ENCODE measurements at places on chromosomes 2 and 18. TPM values are rescaled to one million over a fixed set of nuclear protein-coding genes. Genes with fewer than 3 reads are reported as not detected.

DNA sequence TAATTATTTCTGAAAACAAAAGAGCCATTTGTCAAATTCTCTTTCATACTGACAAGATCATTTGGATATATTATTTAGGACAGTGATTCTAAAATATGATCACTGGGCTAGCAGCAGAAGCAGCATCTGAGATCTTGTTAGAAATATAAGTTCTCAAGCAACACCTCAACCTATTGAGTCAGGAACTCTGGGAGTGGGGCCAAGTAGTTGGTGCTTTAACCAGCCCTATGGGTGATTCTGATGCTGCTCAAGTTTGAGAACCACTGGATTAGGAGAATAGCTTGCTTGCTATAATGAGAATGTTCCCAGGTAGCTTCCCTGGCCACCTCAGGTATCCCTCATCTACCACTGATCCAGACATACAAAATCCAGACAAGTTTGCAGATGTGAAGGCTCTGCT, 466.9 kb upstream of the CELF4 start:
- no peak for DNase-seq

Gene LRP2
- total RNA-seq: not detected

GRCh38 chr18:59983506-59983905, 83.7 kb downstream of the PMAIP1 start:
- no peak for DNase-seq

Gene EVX2
- total RNA-seq: under 0.01 TPM

- peak; percentile 96 for DNase-seq
These were observed 67.9 kb downstream of the LRRFIP1 start for GRCh38 chr2:237695201-237695780.

Gene EMX1
- not detected for total RNA-seq

DNA sequence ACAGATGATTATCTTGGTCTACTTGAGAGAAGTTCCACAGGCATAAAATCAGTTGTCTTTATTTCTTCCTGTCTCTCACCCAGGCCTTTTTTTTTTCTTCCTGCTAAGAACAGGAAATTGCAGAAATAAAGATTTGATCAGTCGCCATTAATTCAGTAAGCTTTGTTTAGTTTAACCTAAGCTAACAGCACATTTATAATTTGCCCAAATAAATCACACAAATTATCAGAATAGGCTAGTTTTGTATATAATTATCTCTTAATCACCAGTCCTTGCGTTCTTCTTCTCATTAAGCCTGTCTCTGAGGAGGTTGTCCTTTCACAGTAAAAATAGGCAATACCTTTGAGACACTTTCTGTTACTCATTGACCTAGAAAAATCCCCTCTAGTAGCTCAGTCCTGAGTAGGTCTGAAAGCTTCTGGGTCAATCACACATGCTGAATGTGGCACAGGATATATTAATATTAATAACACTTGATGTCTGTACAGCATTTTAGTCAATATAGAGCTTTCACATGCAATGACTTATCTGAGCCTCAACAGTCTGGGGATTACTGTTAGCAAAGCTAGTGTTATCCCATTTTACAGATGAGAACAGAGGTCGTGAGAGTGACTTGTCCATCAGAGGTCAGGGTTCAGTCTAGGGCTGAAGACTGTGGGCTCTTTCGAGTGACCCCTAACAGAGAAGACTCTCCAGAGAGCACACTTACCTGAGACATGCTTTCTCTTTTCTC, 11.2 kb upstream of the STK17B start:
- DNase-seq: no peak

Gene PIEZO2
- total RNA-seq: 46.7 TPM

- DNase-seq: no peak
These were observed 15.7 kb downstream of the C2orf69 start for GRCh38 chr2:199926806-199927205.

Gene SATB2
- 54.5 TPM for total RNA-seq

GRCh38 chr18:61679836-61680235, 213.0 kb downstream of the RNF152 start:
- no peak for DNase-seq

Gene ATOH8
- total RNA-seq: 18.6 TPM

Gene REG3G
- total RNA-seq: not detected

DNA sequence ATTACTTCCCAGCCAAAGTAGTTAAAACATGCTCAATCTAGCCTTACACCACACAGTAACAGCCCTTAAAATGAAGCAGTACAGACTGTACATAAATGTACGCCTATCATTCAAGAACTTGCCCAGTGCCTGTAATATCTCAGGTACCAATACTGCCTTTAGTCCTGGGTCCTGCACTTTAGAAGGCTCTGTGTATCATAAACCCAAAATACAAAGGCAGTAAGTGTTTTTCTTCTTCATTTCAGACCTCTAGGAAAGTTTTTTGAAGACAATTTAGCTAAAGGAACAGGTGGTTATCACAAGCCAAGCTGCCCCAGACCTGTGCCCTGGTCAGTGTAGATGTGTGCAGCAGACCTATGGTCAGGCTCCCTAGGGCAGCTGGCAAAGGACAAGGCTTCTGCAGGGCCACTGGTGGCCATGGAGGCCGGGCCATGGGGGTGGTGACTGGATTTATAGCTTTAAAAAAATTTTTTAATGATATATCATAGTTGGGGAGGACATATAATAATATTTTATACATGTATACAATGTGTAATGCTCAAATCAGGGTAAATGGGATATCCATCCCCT, 18.8 kb downstream of the LPIN2 start:
- DNase-seq: no peak

Gene DSC3
- under 0.01 TPM for total RNA-seq

DNA sequence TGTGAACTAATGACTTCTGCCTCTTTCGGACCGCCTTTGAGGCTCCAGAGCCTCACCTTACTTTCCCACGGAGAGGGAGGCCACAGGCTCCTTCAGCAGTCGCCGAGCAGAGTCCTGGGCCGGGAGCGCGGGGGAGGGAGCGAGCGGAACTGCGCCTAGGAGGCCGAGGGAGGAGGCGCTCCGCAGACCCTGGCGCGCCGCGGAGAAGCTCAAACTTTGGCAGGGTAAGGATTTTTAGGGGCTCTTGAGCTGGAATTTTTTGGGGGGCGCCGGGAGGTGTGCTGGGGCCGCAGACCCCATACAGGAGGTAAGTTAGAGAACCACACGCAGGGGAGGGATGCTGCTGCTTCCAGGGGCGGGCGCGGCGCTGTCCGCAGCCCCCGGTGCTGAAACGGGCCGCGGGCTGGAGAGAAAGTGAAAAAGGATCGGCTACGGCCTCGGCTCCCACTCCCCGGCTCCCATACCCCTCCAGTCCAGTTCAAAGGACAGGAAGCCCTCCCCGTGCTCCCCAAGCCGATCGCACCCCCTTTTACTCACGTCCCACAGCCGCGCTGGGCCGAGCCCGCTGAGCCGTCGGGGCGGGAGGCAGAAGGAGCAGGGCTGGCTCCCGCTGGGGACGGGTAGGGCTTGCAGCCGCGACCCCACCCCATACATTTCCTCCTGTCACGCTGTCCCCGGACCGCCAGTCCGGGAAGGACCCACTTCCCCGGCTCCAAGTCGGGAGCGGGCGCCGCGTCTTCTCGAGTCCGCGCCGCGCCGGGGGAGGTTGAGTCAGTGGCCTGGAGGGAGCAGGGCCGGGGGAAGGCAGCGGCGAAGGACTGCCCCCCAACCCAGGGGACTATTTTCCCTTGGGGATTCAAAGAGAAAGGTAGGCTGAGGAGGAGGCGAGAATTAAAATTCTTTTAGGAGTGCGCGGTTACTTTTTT, at the start of gene CNGA3:
Gene CNGA3, plus strand, starts transcription at position 146 of the 926 bp plus-strand sequence. CDS start 23,520 bp downstream, outside the sequence.
- DNase-seq: peak; percentile 94

GRCh38 chr18:44693030-44693784, 12.5 kb downstream of the SETBP1 start:
- DNase-seq: peak; percentile 81

DNA sequence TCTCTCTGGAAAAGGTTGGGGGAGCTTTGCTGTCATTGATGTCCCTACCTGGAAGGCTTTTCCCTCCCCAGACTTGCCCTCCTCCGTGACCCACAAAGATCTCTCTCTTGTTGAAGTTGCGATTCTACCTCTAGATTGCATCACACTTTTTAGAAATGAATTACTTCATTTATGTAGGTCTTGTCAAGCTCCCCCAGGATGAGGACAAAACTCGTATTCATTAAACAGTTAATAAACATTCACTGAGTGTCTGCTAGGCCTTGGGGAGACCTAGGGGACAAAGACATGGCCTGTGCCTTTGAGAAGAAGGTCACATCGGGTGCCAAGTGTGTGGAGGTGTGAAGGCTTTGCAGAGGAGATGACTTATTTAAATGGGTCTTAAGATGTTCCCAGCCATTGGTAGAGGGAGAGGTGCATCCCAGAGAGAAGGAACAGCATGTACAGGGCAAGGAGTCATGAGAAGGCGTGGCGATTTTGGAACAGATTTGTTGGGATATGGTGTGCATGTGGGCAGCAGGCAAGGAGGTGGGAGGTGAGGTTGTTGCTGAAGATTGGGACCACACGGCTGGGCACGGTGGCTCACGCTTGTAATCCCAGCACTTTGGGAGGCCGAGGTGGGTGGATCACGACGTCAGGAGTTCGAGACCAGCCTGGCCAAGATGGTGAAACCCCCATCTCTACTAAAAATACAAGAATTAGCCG, 9.8 kb upstream of the YWHAQ start:
- peak; percentile 21 for DNase-seq

Gene WIPF1
- total RNA-seq: 17.7 TPM

GRCh38 chr2:235278771-235279355, 215.0 kb upstream of the AGAP1 start:
- DNase-seq: no peak

Gene C2orf78
- not detected for total RNA-seq

Gene TCF23
- total RNA-seq: not detected

Gene MC2R
- total RNA-seq: not detected

DNA sequence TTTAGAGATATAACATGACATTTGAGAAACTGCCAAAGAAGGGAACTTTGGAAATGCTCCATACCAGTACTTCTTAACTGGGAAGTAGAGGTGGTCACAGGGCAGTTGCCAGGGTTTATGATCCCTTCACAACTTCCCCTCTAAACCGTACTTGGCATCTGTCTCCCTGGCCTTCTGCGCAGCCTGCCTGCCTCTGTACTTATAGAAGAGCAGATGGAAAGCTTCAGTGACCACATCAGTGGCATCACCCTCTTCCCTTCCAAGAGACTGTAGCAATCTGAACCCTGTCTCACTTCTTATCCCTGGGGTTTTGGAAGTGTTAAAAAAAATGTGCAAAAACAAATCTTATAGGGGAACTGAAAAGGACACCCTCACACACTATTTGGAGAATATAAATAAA, 64.1 kb downstream of the EIF2AK3 start:
- DNase-seq: no peak

Gene LRATD1
- 10.0 TPM for total RNA-seq

Gene BMP10
- not detected for total RNA-seq

Gene LYG2
- total RNA-seq: not detected

DNA sequence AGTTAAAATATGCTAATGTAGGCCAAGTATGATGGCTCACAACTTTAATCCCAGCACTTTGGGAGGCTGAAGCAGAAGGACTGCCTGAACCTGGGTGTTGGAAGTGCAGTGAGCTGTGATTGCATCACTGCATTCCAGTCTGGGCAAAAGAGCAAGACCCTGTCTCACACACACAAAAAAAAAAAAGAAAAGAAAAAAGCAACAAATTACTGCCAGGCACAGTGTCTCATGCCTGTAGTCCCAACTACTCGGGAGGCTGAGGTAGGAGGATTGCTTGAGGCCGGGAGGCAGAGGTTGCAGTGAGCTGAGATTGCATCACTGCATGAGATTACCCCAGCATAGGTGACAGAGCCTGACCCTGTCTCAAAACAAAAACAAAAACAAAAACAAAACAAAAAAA, 110.6 kb downstream of the PRELID3A start:
- DNase-seq: no peak

Gene SLC5A7
- total RNA-seq: not detected

- no peak for DNase-seq
These were observed 822.7 kb downstream of the GALR1 start for GRCh38 chr18:78072375-78072774.

- DNase-seq: no peak
These were observed 301.8 kb downstream of the TRIB2 start for GRCh38 chr2:13018490-13018889.

Gene ESPNL
- total RNA-seq: 9.8 TPM

DNA sequence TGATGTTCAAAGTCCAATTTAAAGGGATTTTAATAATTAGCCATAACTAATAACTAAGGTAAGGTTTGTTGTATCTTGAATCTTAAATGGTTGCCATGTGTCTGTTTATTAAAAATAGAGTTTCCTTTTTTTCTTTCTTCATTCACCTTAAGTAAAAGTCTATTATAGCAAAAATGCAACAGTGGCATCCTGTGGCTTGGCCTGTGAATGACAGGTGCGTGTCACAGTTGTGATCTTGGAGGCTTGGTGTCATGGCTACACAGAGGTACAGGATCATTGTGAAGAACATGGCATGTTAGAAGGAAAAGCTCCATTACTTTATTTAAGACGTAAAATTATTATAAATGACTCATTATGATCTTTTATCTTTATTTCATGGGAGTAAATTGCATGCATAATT, 246.1 kb downstream of the BCL2 start:
- DNase-seq: no peak

GRCh38 chr2:45836316-45836715, 184.8 kb downstream of the PRKCE start:
- DNase-seq: no peak

DNA sequence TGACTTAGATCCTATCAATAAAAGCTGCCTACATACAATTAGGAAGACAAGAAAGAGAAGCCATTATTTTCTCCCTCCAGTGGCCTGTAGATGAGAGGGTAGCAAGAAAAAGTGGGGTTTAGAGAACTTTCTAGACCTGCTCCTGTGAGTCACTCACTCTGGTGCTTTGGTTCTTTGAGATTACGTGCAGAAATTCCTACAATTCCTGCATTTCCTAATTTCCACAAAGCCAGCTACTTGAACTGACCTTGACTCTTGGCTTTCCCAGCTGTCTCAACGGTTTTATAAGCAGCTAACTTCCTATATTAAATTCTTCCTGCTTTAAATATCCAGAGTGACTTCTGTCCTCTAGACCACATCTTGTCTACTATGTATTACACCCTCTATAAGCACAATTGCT, 899.5 kb upstream of the KLHL29 start:
- DNase-seq: no peak

Gene STAT4
- total RNA-seq: 16.6 TPM

GRCh38 chr2:58886009-58886408, 644.9 kb upstream of the FANCL start:
- no peak for DNase-seq

DNA sequence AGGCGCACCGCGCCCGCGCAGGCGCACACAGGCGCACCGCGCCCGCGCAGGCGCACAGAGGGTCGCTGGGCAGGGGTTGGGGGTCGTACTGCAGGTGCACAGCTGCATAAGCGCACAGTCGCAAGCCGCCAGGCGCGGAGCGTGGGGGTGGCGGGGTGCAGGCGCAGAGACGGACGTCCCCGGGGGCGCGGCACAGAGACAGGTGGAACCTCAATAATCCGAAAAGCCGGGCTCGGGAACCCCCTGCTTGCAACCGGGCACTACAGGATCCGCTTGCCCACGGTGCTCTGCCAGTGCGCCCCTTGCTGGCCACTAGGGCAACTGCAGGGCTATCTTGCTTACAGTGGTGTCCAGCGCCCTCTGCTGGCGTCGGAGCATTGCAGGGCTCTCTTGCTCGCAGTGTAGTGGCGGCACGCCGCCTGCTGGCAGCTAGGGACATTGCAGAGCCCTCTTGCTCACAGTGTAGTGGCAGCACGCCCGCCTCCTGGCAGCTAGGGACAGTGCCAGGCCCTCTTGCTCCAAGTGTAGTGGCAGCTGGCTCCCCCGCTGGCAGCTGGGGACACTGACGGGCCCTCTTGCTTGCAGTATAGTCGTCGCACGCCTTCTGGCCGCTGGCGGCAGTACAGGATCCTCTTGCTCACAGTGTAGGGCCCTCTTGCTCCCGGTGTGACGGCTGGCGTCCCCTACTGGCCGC, 34.9 kb downstream of the FAM110C start:
- peak; percentile 65 for DNase-seq

Data from osteoblast (primary cell).